ENCODE measurements at places on chromosomes 2 and 18. TPM values are rescaled to one million over a fixed set of nuclear protein-coding genes. Genes with fewer than 3 reads are reported as not detected.

Gene ZSWIM2
- not detected for total RNA-seq

Gene ATP8B1
- 4.7 TPM for total RNA-seq

Gene IL36G
- total RNA-seq, result not detected

Gene ERMN
- total RNA-seq, result 0.52 TPM

Gene SERPINB13
- total RNA-seq, result not detected

Gene GALNT1
- total RNA-seq, result 60.0 TPM

Gene ZBTB14
- 6.8 TPM for total RNA-seq

Gene MC4R
- total RNA-seq, result 0.52 TPM

Gene MYCN
- 7.3 TPM for total RNA-seq

Gene PMAIP1
- total RNA-seq, result 13.0 TPM

Gene TEKT4
- under 0.01 TPM for total RNA-seq

Data from skeletal muscle tissue (tissue), 5 donors.